ENCODE measurements at places on chromosomes 3 and 15. TPM values are rescaled to one million over a fixed set of nuclear protein-coding genes. Genes with fewer than 3 reads are reported as not detected.

Gene FRMD4B
- 6.0 TPM for polyA plus RNA-seq

Gene CMC1
- polyA plus RNA-seq: 16.4 TPM

Gene CCK
- polyA plus RNA-seq: 0.23 TPM

Gene ZBBX
- not detected for polyA plus RNA-seq

Gene PCOLCE2
- 0.68 TPM for polyA plus RNA-seq

Gene BUB1B
- polyA plus RNA-seq: 0.09 TPM

Gene SMCO1
- not detected for polyA plus RNA-seq

Gene TP63
- not detected for polyA plus RNA-seq

Gene RHO
- polyA plus RNA-seq: 0.05 TPM
